ENCODE measurements at places on chromosomes 1 and 21.

DNA sequence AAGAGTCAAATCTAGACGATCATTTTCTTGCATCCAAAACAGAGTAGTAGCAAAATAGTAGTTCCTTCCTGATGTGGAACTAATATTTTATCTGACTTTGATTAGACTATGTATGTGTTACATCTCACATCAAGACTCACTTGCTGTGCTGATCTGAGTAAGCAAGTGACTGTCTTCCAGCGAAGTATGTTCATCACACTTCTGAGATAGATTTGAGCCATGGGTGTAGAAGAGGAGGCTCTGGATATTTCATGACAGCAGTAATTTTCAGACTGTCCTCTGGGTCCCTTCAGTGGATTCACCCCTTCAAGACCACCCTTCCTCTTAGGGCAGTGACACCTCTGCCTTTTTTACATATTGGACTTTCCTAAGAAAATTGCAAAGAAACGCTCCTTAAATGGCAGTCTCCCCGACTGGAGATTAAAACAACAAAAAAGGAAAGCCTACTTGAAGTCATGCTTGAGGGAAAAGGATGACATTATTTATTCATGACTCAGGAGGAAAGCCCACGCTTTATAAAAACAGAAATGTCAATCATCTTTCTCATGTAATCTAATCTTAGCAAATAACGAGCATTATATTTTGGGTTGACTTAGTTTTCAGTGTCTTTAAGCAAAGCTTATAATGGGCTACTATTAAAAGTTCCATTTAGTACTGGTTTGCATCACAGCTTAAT is 22.8 kb downstream of the ATP1B1 start:
- no peak for DNase-seq

DNA sequence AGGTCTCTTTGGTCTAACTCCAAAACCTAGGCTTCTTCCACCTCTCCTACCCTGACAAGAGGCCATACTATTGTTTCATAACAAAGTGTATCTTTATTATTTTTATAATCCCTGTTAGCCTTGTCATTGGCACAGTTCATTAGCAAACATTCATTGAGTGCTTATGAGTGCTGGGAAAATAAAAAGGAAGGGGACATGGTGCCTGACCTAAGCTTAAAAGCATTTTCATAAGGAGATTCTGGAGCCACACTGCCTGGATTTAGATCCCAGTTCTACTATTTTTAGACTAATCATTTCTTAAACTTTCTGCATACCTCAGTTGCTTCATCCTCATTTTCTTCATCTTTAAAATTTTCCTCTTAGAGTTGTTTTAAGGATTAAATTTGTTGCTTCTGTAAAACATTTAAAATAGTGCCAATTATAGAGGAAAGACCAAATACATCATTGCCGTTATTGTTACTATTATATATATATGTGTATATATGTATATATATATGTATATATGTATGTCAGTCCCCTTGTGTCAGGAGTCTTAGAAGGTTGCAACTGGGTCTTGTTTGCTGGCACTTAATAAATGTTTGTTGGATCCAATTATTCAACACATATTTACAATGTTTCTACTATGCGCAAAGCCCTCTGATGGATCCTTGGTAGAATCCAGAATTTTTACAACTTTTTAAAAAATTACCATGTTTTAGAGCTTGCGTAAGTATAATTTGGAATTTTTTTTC is 250.9 kb upstream of the SGIP1 start:
- no peak for DNase-seq

DNA sequence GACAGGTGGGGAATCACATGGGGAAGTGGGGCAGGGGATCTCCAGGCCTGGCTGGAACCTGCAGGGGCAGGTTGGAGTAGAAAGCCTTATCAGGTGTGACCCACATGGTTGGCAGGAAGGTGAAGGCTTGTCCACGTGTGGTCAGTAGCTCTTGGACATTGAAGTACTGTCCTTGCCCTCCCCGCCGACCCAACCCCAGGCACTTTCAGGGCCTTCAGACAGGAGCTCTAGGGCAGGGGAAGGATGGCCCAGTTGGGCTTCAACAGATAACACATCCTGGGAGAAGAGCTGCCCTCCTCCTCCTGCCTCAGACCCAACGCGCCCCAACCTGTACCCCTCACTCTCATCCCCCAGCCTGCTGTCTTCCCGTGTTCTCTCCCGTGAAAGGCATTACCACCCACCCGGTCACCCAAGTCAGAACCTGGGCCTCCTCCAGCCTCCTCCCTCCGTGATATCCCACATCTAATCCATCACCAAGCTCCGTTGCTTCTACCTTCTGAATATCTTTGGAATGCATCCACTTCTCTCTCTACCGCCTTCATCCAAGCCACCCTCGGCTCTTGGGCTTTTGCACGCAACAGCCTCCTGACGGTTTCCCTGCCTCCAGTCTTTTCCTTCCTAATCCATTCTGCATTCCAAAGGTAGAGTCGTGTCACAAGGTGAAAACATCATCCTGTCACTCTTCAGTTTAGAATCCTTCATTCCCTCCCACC is 15.9 kb downstream of the PTPRF start:
- no peak for DNase-seq

DNA sequence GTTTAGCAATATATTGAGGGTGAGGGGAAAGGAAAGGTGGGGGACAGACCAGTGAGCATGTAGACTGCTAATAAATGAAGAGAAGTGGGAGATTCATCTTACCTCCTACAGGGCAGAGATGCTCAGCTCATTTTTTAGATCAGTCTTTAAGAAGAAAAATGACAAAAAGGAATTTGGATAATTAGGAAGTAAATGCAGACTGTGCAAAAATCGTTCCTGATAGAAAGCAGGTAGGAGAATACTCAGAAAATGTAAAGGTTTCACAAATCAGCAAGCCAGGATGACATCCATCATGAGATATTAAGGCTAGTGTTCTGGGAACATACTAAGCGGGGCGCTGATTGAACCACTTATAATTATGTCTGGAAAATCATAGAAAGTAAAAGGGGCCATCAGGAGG is 106.3 kb downstream of the RNF220 start:
- DNase-seq = no peak

- no peak for DNase-seq
These were observed 379.4 kb upstream of the RUNX1 start for GRCh38 chr21:35428489-35428888.

GRCh38 chr1:224014330-224014649 is 99.6 kb upstream of the FBXO28 start:
- DNase-seq = no peak

- DNase-seq = no peak
These were observed 19.7 kb downstream of the BCAR3 start for GRCh38 chr1:93661829-93662474.

DNA sequence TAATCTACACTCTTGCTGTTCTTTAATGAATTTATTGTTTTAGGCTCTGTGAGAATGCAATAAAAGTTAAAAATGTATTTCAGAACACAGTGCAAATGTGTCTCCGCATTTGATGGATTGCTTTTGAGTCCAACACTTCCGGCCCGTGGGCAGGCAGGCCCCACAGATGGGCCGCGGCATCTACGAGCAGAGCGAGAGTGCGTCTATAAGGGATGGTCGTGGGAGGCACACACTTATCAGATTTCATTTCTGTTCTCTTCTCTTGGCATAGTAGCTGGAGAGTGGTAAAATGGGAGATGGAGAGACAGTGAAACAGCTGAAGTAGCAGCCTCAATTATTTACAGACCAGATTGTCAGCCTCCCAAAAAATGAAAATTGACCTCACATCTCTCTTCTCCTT is 134.2 kb downstream of the NAV1 start:
- no peak for DNase-seq

GRCh38 chr1:86861424-86861823 is 52.5 kb downstream of the SELENOF start:
- DNase-seq = no peak

GRCh38 chr1:147850737-147851136 is 51.9 kb upstream of the GJA8 start:
- no peak for DNase-seq

GRCh38 chr1:26831546-26832248 is 5.2 kb downstream of the ZDHHC18 start:
- DNase-seq = no peak

GRCh38 chr21:46005481-46005881 is 23.9 kb downstream of the COL6A1 start:
- no peak for DNase-seq

DNA sequence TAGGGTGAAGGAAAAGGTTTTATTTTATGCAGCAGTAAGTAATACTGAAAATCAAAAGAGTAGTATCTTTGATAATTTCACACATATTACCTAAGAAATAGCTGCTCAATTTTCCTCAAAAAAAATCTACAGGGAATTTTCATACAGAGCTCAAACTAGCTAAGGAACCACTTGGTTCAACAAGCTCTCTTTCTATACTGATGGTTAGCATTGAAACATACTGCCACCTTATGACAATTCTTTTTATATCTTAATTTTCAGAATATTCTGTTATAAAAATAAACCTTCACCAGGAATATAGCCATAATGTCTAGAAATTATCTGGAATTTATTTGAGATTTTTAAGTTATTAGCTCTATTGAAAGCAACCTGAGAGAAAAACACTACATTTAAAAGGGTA is 142.1 kb downstream of the DPYD start:
- no peak for DNase-seq

DNA sequence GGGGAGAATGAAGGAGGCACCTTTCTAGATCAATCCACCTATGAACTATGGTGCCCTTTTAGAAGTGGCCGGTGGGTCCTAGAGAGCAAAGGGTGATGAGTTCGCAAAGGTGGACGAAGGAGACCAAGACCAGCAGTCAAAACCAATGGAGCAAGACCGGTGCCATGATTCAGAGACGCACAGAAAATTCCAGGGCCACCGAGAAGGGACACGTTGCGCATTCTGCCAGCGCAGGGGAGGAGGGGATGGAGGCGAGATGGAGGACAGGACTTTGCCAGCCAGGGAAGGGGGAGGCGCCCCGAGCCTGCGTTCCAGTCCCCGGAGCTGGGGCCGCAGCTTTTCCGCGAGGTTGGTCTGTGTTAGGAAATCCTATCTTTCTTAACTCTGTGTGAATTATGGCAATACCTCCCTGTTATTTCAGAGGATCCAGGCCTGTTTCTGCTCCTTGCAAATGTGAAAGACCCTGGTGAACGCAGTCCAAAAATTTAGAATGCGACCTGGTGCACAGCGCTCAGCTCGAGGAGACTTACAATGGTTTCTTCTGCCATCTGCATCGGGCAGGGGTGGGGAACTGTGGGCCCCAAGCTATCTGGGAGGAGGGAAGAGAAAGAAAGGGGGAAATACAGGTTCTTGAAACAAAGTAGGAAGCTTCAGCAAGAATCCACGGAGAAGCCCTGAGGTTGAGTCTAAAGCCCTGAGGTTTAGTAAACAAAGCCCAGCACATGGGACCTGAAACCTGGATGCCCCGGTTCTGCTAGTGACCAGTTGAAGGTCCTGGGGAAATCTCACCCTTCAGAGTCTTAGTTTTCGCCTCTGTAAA is 129.4 kb downstream of the MRPS6 start:
- DNase-seq = peak; percentile 41

DNA sequence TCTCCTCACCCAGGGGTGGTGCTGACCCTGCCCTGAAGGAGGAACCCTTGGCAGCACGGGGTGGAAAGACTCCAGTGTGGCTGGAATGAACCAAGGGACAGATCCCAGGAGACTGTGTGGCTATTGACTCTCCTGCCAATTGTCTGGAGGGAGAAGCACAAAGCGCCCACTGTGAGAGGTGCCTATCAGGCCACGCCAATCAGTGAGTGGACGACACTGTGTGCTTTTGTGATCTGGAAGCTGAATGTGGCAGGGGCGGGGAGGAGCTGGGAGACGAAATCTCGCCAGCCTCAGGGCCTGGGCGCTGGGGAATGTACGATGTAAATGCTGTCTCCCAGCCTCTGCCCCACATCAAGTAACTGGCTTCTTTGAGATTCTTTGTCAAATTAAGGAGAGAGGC is 167.1 kb downstream of the ZBTB18 start:
- DNase-seq = no peak

DNA sequence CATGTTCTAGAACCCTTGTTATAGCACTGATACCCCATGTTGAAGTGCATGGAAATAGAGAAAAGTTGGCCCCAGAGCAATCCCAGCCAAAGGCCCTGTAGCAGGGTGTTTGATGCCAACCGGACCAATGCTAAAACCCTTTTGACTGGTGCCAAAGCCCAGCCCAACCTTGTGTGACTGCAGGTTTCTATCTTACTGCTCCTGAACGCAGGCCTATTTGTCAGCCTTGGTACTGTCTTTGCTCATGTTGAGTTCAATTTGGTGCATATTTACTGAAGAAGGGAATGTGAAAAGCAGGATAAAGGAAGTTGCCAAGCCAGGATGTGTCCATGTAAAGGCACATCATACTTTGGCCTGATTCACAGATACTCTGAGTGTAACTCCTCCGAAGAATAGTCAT is 51.7 kb upstream of the NFASC start:
- no peak for DNase-seq

GRCh38 chr1:119779869-119780356 is 11.2 kb upstream of the HMGCS2 start:
- DNase-seq = peak; percentile 91

GRCh38 chr1:43879996-43880395 is 53.6 kb upstream of the ARTN start:
- no peak for DNase-seq

DNA sequence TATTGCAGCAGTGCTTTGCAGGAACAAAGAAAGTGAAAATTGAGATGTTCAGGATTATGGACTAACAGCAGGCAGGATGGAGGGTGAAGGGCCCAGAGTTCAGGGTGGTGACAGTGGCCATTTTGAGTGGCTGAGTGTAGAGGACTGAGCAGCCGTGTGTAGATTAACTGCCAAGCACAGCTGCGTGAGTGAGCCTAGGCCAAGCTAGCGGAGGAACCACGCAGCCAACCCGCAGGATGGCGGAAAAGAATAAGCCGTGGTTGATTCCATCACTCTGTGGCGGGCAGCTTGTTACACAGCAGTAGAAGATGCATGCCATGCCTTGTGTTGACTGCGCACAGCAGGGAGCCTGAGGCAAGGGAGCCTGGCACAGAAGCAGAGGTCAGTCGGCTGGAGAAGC is 102.5 kb upstream of the KIF26B start:
- DNase-seq = no peak

Data from DMS79 treated with DMSO at 0.1 percent for 48 hours (cell line).